Gastroesophageal sphincter (tissue), 4 donors: ENCODE measurements at places on chromosomes 5 and 9. TPM values are rescaled to one million over a fixed set of nuclear protein-coding genes. Genes with fewer than 3 reads are reported as not detected.

DNA sequence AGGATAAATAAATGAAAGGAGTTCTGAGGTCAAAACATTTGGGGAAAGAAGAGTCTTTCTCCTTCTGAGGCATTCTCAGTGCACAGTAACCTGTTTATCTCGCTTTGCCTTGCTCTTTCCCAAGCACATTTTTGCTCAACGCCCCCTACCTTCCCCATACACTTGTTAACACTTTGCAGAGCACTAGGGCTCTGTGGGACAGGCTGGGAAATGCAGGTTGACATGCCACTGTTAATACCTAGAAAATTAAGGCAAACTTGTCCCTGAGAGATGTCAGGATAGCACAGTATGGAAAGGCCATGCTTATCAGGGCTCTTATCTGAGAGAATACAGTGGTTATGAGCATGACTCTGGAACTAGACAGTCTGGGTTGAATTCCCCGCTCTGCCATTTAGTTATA lies 152.0 kb downstream of the DOCK8 start:
- no peak for ATAC-seq

- ATAC-seq, result no peak
These were observed 60.5 kb downstream of the GLDC start for GRCh38 chr9:6584881-6585597.

The CAVIN4 gene
- 0.27 TPM for total RNA-seq

DNA sequence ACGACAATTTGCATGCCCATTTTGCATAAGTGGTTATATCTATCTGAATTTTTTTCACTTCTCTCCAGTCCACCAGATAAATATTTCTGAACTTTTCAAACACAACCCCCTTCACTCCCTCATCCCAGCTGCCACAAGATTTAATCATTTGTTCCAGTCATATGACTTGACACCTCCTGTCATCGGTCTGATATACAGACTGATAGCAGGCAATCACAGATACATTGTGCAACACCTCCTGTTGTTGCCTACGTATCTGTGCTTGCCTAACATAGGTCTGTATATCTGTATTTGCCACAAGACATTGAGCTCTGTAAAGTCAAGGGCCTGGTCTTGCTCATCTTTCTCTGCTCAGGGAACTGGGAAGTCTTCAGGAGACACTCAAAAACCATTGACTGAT lies 65.6 kb downstream of the GNA14 start:
- ATAC-seq, result no peak

- peak; percentile 35 for ATAC-seq
These were observed 8.4 kb downstream of the RALGDS start for GRCh38 chr9:133112663-133113026.

GRCh38 chr5:158953929-158954534 lies 145.7 kb downstream of the EBF1 start:
- ATAC-seq, result no peak

The SLC4A9 gene
- total RNA-seq, result not detected

- ATAC-seq, result no peak
These were observed 78.7 kb downstream of the ELAVL2 start for GRCh38 chr9:23747088-23748075.

DNA sequence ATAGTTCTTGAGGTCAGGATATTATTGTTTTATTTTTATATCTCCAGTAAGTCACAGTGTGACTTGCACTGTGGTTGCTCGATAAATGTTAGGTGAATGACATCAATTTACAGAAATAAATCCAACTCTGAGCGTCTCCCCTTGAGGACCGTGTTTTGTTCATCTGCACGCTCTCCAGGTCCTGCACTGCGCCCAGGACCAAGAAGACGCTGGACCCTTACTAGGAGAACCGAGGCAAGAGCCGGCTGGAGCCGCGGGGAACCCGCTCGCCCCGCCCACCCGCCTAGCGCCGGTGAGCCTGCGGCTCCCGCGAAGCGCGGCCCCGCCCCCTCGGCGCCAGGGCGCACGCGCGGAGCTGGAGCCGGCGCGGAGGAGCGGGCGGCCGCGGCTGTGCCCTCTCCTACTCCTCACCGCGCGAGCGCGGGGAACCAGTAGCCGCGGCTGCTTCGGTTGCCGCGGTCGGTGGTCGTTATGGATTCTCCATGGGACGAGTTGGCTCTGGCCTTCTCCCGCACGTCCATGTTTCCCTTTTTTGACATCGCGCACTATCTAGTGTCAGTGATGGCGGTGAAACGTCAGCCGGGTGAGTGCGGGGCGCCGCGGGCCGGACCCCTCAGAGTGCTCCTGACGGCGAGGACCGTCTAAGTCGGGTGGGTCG lies at the start of gene TMEM38B:
Gene TMEM38B, plus strand, starts transcription at position 352 of the 658 bp plus-strand sequence. Its CDS starts 120 bp downstream, at position 472.
- ATAC-seq, result peak; percentile 95

The C9orf153 gene
- total RNA-seq, result 0.47 TPM

- no peak for ATAC-seq
These were observed 14.9 kb downstream of the TRIM7 start for GRCh38 chr5:181189962-181190710.

DNA sequence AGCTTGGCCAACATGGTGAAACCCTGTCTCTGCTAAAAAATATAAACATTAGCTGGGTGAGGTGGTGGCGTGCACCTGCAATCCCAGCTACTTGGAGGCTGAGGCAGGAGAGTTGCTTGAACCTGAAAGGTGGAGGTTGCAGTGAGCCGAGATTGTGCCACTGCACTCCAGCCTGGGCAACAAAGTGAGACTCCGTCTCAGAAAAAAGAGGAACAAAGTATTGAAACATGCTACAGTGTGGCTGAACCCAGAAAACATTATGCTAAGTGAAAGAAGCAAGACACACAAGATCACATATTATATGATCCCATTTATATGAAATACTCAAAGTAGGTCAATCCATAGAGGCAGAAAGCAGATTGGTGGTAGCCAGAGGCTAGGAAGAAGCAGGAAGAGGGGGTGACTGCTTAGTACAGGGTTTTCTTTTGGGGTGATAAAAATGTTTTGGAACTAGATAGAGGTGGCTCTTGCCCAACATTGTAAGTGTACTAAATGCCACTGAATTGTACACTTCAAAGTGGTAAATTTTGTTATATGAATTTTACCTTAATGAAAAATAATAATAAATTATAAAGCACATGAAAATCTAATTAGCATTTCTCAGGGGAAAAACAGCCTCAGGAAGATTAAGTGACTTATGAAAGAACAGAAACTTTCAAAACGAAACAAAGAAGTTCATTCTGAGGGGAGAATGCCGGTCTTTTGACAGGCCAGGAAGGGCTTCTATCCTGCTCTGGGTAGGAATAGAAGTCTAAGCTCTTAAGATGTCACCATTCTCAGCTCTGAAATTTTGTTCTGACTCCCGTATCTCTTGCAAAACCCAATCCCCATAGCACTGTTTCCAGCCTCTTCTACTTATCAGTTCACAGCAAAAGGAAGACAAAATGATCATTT lies 161.1 kb upstream of the TBCA start:
- no peak for ATAC-seq

GRCh38 chr9:21576331-21577189 lies 94.4 kb upstream of the IFNE start:
- ATAC-seq, result peak; percentile 57

The PCDHGB6 gene
- 5.9 TPM for total RNA-seq

GRCh38 chr9:33903157-33903780 lies 86.3 kb downstream of the UBE2R2 start:
- ATAC-seq, result no peak

- no peak for ATAC-seq
These were observed 556 bp downstream of the MTREX start for GRCh38 chr5:55308254-55308836.

DNA sequence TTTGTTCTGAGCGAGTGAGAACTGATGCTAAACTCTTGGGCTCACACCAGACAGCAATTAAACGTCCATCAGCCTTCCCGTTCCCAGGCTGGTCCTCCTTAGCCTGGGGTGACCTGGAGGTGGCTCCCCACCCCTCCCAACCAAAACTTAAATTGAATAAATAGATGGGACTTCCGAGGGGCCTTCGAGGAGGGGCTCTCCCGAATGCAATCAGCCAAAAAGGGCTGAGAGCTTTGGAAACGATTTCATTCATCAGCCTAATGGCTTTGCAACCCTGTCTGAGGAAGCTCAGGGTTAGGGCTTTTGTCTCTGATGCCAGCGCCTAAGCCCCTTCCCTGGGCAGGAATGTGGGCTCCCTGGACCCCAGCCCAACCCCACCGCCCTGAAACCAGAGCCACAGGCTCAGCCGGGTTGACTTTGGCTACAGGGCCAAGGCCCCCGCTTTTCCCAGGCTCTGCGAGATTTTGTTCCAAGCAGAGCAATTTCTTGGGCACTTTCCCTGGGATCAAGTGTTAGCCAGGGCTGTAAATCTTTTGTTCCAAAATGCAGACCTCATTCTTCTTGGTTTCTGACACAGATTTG lies 29.2 kb downstream of the LHX3 start:
- ATAC-seq, result no peak

The FBP1 gene
- not detected for total RNA-seq

DNA sequence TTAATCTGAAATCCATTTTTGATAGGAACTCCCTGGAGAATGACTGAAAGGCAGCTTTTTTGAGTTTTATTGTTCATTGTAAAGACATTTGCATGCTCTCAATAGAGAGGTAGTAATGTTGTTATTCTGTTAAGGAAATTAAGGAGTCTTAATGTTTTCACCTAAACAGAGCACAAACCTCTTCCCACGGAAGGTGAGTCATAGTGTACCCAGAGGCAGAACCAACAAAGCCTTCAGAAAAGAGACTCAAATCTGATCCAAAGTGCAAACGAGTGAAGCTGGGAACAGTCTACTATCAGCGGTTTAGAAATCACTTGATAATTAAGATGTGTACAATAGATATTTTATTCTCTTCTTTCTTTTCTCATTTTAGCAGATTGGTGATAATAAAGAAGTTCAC lies 470.5 kb downstream of the PLK2 start:
- no peak for ATAC-seq

GRCh38 chr5:55081541-55081940 lies 20.9 kb upstream of the GZMA start:
- no peak for ATAC-seq

DNA sequence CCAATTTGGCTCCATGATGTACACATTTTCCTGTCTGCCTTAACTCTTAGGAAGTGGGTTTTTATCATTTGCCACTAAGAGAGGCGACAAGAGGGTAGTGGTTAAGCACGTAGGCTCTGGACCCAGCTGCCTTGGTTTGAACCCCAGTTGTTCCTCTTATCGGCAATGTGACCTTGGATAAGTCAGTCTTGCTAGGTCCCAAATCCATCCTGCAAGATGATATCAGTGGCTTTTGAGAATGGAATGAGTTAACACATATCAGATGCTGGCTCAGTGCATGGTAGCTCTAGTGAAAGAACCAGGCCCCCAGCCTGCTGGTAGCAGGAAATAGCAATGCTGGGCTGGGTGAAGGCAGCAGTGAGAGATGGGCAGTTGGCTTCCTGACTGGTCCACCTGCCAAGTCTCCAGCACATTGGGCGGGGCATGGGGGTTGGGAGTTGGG lies 72.5 kb downstream of the STK10 start:
- no peak for ATAC-seq

DNA sequence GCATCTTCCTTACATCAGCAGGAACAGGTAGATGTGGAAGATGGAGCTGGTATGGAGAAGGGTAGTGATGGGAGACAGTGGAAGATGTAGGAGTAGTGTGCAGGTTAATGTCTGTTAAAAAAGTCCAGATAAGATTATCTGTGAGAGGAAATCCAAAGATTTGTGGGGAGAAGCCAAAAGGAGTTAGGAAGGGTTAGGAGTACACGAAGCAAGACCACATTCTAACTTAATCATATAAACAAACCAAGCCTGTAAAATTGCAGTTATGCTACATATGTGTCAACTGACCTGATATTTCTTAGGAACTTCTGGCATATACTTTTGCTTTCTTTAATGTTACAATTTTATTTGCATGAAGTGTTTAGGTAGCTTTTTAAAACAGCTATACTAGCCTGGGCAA lies 142.1 kb upstream of the DMRT1 start:
- no peak for ATAC-seq

GRCh38 chr5:102811972-102812371 lies 56.9 kb downstream of the PAM start:
- no peak for ATAC-seq

GRCh38 chr9:112311497-112311896 lies 21.9 kb downstream of the PTBP3 start:
- no peak for ATAC-seq

- no peak for ATAC-seq
These were observed 23.2 kb downstream of the ZBTB34 start for GRCh38 chr9:126883636-126884035.

- ATAC-seq, result peak; percentile 28
These were observed 152.9 kb upstream of the IRX2 start for GRCh38 chr5:2904399-2904798.
